ENCODE measurements at places on chromosomes 6 and 20. TPM values are rescaled to one million over a fixed set of nuclear protein-coding genes. Genes with fewer than 3 reads are reported as not detected.

Gene KCNQ5
- total RNA-seq: 9.6 TPM

Gene HS3ST5
- total RNA-seq: not detected

Gene ABHD16B
- not detected for total RNA-seq

Gene BFSP1
- not detected for total RNA-seq

Gene PSORS1C2
- total RNA-seq: not detected

Gene BMP7
- total RNA-seq: not detected

Gene MACROD2
- not detected for total RNA-seq

Gene LIN28B
- total RNA-seq: not detected

Gene GDAP1L1
- not detected for total RNA-seq

Gene NOX3
- not detected for total RNA-seq

Gene HLA-DMB
- total RNA-seq: 2.8 TPM

Gene FERMT1
- 0.23 TPM for total RNA-seq

Gene TRERF1
- 3.8 TPM for total RNA-seq

Gene ADGRF4
- not detected for total RNA-seq

Gene LPA
- not detected for total RNA-seq

Gene TUBB1
- 0.09 TPM for total RNA-seq

Gene PTCRA
- not detected for total RNA-seq

Gene B3GALT4
- 5.9 TPM for total RNA-seq

Gene BEND6
- total RNA-seq: not detected

Gene PACRG
- total RNA-seq: not detected

Gene MAS1
- 0.02 TPM for total RNA-seq

Gene RUNX2
- 9.5 TPM for total RNA-seq

Gene PCK1
- not detected for total RNA-seq

Gene CYP39A1
- not detected for total RNA-seq

Gene RNF217
- 2.0 TPM for total RNA-seq

Gene CD40
- total RNA-seq: 10.0 TPM

Gene SYNGAP1
- total RNA-seq: 71.7 TPM

Gene CNKSR3
- not detected for total RNA-seq

Gene PRPF6
- total RNA-seq: 82.7 TPM

Gene GSTA2
- not detected for total RNA-seq
